ENCODE measurements at places on chromosomes 3 and 15. TPM values are rescaled to one million over a fixed set of nuclear protein-coding genes. Genes with fewer than 3 reads are reported as not detected.
A peak's percentile ranks its signal among the peaks of the same experiment; 100 is the strongest.

GRCh38 chr3:66355394-66355793 lies 134.6 kb downstream of the SLC25A26 start:
- DNase-seq = no peak

DNA sequence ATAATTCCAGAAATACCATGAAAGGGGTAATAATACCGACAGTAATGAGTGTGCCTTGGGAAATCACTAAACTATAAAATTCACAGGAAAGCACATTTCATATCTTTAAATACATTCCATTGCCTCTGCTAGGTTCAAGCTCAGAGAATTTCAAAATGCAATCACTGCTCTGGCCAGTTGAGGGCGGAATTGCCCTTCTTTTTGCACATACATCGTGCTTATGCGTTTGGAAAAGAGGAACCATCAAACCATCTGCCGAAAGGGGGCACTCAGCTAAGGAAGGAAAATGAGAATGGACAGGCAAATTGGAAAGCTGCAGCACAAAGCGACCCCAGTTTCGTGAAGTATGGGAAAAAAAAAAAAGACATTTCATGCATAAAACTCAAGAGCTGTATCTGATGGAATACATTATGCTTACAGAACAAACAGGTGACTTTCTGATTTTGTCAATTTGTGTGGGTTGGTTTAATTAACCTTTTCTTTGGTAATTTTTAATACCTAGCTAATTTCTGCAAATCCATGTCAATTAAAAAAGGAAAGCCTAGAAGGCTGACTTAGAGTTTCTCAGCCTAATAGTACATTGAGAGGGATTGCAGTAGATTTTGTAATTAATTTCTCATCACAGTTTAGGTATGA lies 61.4 kb downstream of the TUSC7 start:
- peak; percentile 65 for DNase-seq

GRCh38 chr3:183777016-183777618 lies 48.3 kb downstream of the MAP6D1 start:
- DNase-seq = no peak

DNA sequence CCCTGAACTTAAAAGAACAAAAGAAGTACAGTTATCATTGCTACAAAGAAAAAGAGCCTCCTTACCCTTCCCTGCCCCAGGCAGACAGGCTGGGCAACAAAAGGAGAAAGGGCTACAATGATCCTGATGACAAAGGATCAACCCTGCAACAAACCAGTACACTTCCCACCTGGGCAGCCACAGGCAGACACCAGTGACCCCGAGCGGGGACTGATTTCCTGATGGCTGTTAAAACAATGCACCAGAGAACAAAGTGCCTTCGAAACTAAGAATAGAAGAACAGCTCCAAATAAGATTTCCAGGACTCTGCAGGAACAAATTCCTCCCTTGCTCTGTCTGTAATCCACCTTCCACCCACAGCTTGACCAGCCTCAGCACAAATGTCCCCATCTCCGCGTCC lies 106.3 kb upstream of the ARHGEF3 start:
- DNase-seq = no peak

- peak; percentile 63 for DNase-seq
Observed at GRCh38 chr15:101187820-101188636, 63.8 kb downstream of the CHSY1 start.

DNA sequence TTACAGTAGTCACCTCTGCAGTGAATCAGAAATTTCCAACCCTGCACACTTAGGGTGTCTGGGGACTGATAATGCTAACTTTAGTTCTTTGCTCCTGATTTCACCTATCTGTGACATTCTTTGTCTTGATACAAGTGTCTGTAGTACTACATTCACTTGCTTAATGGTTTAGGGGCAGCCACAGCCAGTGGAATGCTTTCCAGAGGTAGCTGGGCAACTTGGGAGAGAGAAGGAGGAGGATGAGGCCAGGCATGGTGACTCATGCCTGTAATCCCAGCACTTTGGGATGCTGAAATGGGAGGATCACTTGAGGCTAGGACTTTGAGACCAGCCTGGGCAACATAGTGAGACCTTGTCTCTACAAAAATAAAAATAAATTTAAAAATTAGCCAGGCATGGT lies 8.5 kb downstream of the BAHD1 start:
- DNase-seq = peak; percentile 35

DNA sequence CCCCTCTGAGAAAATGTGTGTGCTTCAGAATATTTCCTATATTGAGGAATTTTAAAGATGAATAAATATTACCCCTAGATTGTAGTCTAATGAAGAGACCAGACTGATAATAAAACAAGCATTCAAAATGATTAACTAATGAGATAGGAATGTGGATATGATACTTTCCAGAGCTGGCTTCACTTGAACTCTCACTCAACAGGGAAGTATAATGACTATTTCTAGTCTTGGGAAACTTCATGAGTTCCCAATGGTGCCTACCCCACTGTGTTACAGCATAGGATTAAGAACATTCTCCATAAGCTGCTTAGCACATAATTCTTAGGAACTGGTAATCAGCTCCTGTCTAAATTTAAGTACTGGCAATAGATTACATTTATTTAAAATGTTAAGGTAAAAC lies 261.5 kb upstream of the ZNF385D start:
- DNase-seq = no peak

DNA sequence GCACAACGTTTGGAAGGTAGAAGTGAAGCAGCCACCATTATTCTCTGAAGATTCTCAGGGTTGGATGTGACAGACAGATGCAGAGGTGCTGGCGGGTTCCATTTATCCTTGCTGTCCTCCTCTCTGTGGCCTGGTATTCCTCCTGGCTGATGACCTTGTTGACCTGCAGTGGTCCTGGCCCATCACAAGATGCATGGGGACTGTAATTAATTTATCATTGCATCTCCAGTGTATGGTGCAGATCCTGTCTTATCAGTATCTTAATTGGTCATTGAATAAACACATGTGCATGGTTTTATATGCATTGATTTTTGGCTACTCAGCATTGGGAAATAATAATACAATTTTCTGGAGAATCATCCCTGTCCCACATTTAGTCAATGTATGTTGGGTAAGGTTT lies 259.4 kb upstream of the LRRFIP2 start:
- DNase-seq = no peak

- DNase-seq = no peak
Observed at GRCh38 chr3:170982733-170983132, 43.8 kb downstream of the SLC2A2 start.

DNA sequence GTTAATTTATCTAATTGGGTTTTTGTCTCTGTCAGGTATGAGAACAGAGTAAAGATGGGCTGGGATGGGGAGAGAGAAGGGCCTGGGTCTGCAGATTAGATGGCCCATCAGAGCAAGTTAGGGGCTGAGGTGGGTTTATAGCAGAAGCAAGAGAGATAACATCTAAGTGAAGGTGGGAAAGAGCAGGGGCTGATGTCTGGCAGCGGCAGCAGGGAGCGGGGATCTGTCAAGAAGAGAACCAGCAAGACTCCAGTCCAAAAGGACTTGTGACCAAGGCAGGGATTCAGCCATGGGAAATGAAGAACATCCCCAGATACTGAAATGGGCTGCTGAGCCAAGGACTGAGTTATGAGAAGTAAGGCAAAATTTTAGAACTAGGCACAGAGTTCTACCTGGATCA lies 320.6 kb upstream of the TBL1XR1 start:
- DNase-seq = no peak

GRCh38 chr3:169199283-169199682 lies 464.2 kb downstream of the MECOM start:
- DNase-seq = no peak

DNA sequence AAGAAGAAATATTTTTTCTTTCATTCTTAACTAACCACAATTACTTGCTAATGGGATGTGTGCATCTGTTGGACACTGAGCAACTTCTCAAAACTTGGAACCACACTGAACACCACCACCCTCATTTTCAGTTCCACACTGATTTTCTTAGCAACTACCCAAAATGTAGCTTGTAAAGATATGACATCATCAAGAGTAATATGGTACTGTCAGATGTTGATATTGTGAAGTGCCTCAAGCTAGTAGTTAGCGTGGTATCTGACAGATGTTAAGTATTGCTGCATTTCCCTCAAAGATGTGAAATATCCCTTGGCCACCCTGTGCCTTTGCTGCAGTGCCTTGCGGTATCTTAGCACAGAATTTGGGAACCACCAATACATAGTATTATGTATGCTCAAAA lies 9.3 kb downstream of the RFTN1 start:
- DNase-seq = peak; percentile 10

DNA sequence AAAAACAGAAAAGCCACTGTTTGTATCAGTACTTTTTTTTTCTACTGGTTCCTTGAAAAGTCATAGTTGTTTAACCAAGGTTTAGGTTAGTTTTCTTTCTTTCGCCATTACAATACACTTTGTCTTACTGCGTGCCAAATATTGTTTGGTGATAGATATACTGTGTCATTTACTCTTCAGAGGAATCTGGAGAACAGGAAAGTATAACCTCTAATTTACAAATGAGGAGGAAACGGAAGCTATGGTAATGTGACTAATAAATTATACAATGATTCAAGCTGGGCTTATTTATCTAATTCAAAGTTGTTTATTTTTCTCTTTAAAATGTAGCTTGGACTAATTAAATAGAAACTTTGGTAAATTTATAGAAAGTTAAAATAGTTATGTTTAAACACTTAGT lies 96.2 kb upstream of the ROBO2 start:
- no peak for DNase-seq

DNA sequence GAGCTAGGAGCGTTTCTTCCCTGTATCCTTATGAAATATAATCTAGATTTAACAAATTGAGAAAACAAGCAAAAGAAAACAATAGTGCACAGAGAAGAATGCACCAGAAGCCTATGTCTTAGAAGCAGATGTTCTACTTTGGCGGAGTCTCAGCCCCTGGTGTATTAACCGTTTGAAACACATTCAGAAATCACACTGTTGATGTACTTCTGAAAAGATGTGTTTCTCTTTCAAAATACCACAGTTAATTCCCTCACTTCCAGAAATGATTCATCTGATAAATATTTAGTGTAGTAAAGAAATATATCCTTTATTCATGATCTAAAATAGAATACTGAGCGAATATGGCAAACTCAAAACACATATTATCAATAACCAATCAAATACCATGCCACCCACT lies 77.7 kb downstream of the CBLB start:
- DNase-seq = peak; percentile 37

DNA sequence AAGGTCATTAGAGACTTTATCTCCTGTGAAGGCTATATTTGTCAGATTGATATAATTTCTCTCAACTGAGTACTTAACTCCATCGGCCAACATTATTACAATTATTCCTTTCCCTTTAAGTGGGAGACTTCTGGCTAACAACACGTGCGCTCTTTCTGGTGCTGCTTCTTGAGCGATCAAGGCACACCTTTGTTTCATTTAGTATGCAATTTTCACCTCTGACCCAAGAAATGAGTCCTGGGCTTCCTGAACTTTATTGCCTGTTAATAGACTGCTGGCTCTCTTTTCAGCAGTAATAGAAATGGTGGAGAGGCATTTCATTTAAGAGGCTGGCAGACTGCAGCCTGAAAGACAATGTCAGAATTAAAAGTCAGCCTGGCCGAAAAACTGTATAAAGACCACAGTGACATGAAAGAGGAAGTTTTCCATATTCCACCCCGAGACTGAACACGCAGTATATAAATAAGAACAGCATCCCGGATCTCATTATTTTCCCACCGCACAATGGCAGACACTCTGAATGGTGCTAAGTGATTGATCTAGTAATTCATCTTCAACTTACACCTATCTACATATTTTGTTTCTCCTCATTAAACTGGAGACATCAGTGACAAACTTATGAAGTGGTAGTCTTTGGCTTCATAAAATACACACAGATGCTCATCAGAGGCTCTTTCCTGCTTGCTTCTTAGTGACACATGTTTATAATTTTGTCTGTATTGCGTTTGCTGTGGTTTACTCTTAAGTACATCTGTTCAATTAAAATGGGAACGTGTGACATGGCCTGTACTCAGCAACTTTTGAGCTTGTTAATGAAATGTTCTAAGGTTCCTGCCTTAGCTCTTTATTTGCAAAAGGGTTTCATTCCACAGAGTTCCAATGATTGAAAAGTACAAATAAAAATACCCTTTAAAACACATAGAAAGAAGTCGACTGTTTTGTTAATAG lies 299.9 kb downstream of the MECOM start:
- DNase-seq = no peak

GRCh38 chr3:122772827-122773226 lies 20.8 kb downstream of the HSPBAP1 start:
- no peak for DNase-seq

DNA sequence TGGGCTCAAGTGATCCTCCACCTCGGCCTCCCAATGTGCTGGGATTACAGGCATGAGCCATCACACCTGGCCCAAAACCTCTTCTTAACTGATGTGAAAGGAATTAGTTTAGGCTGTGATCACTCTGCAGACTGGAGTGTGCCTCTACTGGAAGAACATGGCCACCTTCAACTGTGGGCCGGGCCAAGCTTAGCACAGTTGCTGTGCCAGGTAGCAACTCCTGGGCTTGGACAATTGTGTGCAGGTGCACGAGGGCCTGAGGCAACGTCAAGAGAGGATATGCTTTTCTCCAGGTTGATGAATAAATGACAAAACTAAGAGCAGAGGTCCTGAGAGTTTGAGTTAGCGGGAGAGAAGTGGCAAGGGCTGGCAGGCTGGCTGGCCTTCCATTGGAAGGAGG lies 6.5 kb downstream of the FAH start:
- no peak for DNase-seq

DNA sequence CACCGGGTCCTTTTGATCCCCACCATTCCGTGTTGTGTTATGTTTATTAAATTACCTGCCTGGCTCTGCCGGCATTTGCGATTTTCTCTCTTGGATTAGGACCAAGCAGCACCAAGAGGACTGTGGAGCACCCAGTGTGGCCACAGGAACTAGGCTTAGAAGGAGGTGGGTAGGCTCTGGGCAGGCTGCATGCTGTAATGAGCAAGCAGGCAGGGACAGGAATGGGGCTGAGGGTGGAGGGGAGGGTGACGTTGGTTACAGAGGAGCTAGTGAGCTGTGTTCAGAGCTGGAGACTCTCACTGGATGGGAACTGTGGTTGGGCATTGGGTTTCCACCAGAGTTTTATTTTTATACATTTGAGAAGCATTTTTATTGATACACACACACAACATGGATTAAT lies 7.9 kb upstream of the SCN5A start:
- DNase-seq = no peak

GRCh38 chr3:122510878-122511535 lies 3.7 kb downstream of the KPNA1 start:
- DNase-seq = no peak

DNA sequence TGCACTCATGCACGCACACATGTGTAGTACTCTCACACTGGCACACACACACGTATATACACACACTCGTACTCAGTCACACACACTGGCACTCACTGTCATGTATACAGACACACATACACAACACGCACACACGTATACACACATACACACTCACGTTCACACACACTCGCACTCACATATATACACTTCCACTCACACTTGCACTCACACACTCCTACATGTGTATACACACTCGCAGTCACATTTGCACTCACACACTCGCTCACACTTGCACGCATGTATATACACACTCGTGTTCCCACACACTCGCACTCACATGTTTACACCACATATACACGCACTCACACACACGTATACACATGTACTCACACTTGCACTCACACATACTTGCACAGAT lies 1.5 kb downstream of the PLA2G4F start:
- DNase-seq = no peak

Gene NUP210
- 0.54 TPM for total RNA-seq

Gene SI
- total RNA-seq = not detected

Gene CDCP1
- 1.7 TPM for total RNA-seq

Gene ITIH3
- total RNA-seq = 0.52 TPM
